ENCODE measurements at places on chromosomes 13 and 19.
A peak's percentile ranks its signal among the peaks of the same experiment; 100 is the strongest.

- DNase-seq, result no peak
Measured at GRCh38 chr19:38452430-38453366, 19.2 kb downstream of the RYR1 start.

- peak; percentile 88 for DNase-seq
Measured at GRCh38 chr13:27607125-27607524, 13.2 kb downstream of the LNX2 start.

- no peak for DNase-seq
Measured at GRCh38 chr13:23599083-23599925, 29.1 kb downstream of the TNFRSF19 start.

DNA sequence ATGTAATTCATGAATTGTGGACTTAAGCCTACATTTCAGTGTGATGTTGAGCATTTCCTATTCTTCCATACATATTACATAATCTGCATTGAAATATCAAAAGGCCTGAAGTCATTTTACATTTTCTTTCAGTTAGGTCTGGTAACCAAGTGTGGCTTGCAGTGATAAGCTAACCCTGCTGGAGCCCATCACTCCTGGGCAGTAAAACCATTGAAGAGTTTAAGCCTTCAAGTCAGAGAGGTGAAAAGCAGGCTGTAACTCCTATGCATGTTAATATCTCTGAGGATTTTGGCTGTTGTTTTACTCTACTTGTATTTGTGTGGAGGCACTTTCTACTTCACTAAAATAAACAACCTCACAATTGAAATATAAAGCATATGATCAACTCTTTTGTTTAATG, 248.8 kb downstream of the SLITRK5 start:
- no peak for DNase-seq

GRCh38 chr19:35370722-35371121, at the start of gene GPR42:
Gene GPR42 (plus strand): TSS chr19:35371068. CDS start chr19:35371360, 292 bp downstream.
- no peak for DNase-seq

GRCh38 chr19:39003188-39003587, 27.6 kb upstream of the FBXO17 start:
- DNase-seq, result no peak

DNA sequence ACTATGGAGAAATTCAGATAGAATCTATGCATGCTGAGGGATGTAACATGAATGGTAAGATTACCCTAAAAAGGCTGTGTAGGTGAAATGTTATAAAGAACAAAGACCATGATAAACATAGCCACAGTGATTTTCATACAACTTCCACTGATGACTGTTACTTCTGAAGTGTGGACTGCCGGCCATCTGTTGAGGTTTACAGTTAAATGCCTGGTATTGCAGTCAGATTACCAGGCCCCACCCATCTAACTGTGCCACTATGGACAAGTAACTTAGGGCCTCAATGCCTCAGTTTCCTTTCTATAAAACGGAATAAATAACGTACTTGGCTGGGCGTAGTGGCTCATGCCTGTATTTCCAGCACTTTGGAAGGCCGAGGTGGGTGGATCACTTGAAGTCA, 395.6 kb downstream of the KLF12 start:
- no peak for DNase-seq

- DNase-seq, result no peak
Measured at GRCh38 chr13:24005755-24006281, 108.5 kb upstream of the C1QTNF9B start.

- no peak for DNase-seq
Measured at GRCh38 chr13:103006641-103007426, 59.4 kb downstream of the SLC10A2 start.

DNA sequence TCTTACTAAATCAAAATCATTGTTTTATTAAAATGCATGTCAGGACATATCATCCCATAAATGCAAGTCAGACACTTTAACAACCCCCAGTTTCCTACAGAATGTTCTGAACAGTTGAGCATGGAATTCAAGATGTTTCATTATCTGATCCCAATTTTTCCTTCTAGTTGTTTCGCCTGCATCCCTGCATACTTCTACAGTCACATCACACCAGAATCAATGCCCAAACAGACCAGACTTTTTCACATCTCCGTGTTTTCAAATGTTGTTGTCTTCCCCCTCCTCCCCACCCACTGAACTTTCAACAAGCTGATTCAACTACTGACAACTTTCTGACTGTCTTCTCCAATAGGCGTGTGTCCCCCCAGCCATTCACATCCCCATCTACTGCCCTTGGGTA, 48.6 kb downstream of the LHFPL6 start:
- DNase-seq, result no peak

DNA sequence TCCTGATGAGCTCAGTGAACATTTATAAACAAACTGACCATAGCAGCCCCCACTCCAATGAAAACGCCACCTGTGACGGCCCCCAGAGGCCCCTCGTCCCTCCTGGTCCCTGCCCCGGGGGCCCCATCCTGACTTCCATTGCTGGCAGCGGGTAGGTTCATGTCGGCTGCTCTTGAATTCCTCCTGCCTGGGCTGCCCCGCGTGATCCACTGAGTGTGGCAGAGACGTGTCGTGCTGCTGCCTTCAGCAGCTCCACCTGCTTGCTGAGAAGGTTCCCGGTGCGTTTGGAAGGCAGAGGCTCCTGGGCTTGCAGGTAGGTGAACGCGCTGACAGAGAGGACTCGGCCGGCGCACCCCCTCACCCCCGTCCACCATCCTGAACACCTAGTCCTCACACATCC, 11.6 kb downstream of the C2CD4C start:
- no peak for DNase-seq

GRCh38 chr13:91346850-91347201, 661 bp upstream of the MIR17HG start:
- peak; percentile 7 for DNase-seq

- no peak for DNase-seq
Measured at GRCh38 chr19:21758296-21758695, 9.1 kb downstream of the ZNF100 start.

DNA sequence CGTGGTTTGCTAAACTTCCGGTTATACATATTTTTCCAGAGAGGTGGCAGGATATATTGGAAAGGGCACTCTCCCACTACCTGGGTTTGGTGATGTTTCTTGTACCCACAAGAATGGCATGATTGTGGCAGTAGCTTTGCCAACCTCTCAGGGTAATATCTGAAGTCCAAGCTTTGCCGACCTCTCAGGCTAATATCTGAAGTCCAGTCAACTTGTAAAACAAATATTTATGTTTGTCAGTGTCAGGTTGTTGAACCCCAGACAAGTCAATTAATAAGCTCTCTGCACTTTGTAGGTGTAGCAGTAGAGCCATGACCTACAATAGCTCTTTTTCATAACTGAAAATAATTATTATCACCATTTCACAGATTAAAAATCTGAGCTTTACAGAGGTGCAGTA, 167.0 kb downstream of the POU4F1 start:
- DNase-seq, result no peak

DNA sequence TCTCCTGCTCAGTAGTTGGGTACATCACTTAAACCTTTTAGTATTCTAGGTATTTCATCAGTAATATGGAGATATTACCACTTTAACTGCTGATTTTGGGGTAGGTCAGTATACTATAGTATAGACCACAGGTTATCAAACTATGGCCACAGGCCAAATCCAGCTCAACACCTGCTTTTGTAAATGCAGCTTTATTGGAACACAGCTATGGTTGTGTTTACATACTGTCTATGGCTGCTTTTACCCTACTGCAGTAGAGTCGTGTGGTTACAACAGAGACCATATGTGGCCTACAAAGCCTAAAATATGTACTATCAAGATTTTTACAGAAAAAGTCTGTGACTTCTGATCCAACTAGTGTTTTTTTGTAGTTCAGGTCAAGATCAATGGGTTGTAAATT, 10.3 kb downstream of the COG6 start:
- no peak for DNase-seq

DNA sequence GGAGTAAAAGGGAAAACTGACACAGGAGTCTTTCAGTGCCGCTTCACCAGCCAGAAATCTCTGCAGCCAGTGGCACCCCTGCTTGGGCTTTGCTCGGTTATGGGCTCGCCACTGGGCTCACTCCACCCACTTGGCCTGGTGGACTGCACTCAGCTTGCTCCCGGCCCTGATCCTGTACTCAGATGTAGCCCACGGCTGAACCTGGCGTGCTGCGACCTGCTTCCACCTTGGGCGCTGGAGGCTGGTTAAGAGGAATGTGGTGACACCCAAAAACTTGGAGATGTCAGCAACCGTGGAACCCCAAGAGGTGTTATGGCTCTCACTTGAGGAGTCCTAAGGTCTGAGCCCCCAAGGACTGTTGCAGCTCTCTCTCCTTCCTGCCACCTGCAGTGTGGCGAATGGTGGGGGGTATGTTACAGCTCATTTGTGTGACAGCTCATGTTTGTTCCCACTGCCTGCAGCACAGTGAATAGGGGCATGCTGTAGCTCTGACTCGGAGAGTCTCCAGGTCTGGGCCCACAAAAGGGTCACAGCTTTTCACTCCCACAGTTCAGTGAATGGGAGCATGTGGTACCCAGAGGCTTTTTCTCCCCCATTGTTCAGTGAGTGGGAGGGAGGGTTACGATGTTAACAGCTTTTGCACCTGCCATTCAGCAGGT, 1124.5 kb upstream of the ATXN8OS start:
- no peak for DNase-seq

- no peak for DNase-seq
Measured at GRCh38 chr19:37160153-37160552, 12.3 kb downstream of the ZNF585A start.

DNA sequence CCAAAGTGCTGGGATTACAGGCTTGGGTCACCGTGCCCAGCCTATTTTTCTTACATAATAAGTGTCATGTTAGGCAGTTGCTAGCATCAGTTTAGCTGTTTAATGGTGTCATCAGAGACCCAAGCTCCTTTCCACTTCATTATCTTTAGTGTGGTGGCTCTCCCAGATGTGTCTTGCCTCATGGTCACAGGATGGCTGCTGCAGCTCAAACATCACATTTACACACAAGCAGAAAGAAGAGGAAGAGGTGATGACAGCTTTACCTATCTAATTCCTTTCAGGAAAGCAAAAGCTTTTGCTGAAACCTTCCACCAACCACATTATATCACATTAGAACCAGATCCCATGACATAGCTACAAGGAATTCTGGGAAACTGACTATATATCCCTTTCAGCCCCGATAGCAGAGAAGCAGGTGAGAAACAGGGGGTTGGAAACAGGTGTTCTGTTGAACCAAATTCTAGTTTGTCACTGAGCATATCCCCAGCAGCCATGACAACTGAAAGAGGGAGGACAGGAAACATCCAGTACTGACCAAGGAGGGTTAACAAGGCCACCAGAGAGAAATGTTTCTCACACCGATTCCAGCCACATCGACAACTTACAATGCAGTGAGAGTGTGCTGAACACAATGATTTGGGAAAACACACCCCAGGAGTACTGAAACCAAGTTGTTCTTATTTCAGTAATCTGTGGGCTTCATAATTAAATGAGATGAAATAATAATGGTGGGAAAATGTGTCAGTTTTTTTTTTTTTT, 617.0 kb downstream of the UQCRFS1 start:
- DNase-seq, result no peak

GRCh38 chr13:28408863-28409262, 86.1 kb downstream of the FLT1 start:
- no peak for DNase-seq

- no peak for DNase-seq
Measured at GRCh38 chr13:38664906-38665305, 22.0 kb upstream of the FREM2 start.

DNA sequence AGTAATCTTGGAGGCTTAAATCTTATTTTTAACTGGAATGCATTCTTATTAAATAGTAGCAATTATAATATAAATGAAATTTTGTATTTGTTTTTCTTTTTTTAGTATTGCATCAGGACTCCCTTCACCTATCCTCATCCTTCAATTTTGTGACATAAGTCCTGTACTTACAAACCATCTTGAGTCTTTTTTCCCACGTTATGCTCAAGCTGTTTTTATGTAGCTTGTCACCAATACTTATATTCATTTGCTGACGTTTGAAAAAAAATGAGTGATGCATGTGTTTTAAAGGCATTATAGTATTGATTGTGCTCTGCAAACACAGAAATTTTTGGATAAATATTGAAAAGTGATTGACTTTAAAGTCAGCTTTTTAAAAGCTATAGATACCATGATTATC, 888 bp downstream of the GPR18 start:
- no peak for DNase-seq

DNA sequence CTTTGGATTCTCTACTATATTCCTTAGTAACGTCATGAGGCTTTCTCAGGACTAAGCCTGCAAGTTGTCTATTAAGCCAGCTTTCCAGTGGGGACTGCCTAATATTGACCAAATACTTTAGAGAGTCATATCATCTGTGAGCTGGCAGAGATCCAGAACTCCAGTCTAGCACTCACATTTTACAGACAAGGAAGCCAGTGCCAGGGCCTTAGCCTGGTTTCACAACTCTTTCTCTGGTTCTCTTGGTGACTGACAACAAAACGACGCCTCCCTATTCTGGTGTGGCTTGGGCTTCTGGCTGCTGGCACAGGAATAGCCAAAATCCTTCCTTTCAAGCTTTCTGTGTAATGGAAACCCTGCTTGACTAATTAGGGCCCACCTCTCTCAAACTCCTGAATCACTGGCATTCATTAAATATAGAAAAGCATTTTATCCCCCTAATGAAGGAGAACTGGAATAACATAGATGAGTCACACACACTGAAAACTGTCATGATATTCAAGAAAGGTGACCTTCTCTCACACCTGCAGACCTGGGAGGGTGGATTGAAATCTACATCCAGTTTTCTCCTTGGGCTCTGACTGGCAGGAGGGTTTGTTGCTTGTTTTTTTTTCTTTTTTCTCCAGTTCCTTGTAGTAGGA, 75.2 kb upstream of the UBL3 start:
- DNase-seq, result peak; percentile 95

DNA sequence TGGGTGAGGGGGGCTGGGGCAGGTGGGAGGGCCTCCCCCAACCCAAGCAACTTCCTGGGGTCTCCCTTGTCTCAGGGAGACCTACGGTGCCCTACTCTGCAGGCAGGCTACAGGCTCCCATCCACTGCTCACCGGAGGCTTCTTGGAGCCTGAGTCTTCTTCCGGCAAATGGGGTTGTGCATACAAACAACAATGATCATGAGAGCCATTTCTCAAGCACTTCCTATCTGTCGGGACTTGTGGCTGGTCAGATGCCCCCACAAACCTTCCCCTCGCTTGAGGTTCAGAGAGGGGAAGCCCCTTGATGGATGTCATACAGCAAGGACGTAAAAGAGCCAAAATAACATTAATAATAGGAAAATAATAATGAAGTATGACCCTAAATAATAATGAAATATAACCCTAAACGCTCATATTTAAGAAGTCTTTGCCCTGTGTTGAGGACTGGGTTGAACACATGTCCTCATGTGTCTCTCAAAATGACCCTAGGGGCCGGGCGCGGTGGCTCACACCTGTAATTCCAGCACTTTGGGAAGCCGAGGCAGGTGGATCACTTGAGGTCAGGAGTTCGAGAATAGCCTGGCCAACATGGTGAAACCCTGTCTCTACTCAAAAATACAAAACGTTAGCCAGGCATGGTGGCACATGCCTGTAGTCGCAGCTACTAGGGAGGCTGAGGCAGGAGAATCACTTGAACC, 727 bp downstream of the CD37 start:
- no peak for DNase-seq

All from fibroblast of pulmonary artery (primary cell).